ENCODE measurements at places on chromosomes 1 and 21.
A peak's percentile ranks its signal among the peaks of the same experiment; 100 is the strongest.

DNA sequence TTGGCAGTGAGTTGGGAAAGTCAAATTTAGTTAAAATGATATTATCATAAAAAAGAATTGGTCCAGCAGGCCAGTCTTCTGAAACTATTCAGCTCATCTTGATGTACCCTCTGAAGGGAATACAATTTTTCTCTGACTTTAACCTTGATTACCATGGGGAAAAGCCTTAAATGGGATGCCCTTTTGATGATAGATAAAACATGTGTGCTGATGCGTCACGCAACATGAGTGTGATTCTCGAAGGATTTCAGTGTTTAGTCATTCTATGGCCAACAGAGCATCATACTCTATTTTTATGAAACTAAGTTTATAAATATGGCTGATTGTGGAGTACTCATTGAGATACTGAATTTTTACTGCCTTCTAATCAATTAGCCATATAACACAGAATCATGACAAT, 171.5 kb downstream of the ZNF281 start:
- no peak for DNase-seq

DNA sequence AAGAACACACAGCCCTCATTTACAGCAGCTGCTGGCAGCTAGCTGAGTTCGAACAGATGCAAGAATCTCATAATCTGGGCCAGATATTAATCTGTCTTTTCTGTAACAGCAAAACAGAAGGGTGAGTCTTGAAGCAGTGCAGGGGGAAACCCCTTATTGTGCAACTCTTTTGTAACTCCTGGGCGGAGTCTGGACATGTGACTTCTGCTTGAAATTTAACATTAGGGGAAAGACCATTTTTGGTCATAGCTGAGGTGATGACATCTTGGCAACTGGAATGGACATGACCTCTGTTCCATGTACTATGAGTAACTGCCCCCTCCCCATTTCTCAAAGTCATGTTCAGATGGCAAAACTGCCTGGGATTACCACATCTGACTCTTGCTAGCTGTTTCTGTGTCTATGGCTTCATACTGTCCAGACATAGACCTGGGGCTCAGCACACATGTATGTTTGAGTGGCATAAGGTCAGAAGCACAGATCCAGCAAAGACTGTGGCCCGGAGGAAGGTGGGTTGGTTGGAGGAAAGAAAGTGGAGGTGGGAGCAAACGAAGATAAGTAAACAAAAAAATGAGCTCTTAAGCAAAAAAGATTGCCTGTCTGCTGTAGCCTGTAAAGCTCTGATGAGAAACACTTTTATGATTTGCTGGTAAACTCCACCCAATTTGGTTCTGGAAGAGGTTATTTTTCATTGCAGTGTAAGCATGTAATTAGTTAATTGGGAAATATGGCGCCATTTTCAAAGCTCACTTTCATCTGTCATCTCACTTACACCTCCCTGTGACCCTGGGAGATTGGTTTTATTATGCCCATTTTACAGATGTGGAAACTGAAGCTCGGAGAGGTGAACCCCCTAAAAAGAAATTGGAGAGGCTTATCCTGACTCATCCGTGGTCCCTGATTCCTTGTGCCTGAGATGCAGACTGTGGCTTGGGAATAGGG, 26.1 kb downstream of the ETS2 start:
- no peak for DNase-seq

DNA sequence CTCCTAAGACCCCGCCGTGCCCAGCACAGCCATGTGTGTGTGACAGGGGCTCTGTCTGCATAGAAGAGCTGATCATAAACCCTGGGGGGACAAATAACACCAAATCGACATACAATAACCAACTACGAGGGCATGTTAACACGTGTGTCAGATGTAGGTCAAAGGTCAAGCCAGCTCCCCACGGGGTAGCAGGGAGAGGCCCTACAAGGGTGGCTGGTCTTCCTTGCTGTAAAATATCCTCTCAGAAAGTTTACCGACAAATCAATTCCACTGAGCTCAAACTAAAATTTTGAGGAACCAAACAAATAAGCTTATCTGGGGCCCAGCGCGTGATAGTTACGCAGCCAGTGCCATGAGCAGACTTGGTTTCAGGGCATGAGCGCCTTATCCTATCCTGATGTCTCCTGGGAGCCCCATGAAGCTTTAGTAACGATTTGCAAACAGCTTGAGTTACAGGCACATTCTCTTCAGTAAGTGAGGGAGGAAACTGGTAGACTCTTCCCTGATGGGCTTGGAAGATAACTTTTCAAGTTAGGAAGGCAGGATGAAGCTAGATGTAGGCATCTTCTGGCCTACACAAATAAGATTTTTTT, 2.7 kb upstream of the TMPRSS3 start:
- no peak for DNase-seq

DNA sequence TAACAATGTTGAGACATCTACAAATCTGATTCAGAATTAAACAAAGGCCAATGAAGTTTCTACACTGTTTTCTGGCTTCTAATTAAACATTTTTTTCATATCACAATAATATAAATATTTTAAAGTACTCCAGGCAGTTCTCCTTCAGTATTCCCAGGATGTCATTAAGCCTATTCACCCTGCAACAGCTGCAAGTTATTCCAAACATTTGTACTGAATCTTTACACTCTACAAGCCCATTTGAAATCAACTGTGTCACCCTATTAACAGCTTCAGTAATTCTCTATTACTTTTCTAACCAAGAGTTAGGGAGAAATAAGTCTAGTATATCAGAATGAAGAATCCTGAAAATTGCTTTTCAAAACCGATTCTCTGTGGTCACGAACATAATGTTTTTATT, 124.6 kb downstream of the OLFML2B start:
- no peak for DNase-seq

DNA sequence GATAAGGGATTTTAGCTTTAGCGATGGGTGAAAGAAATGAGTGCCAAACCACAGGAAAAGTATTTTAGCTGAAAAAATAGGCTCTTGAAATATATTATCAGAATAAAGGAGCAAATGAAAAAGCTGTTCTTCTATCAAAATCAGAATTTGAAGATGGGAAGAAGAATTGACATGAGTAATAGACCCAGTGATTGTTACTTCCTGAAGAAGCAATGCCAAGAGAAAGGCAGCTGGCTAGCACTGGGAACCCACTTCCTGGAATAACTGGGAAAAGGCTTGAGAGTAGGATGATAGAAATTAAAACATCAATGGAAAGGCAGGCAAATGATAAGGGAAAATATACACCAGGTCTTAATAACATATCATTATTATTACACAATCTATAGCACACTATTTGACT, 29.9 kb upstream of the LYPLAL1 start:
- DNase-seq, result no peak

GRCh38 chr1:236524895-236525184, 1.1 kb downstream of the LGALS8 start:
- DNase-seq, result no peak

DNA sequence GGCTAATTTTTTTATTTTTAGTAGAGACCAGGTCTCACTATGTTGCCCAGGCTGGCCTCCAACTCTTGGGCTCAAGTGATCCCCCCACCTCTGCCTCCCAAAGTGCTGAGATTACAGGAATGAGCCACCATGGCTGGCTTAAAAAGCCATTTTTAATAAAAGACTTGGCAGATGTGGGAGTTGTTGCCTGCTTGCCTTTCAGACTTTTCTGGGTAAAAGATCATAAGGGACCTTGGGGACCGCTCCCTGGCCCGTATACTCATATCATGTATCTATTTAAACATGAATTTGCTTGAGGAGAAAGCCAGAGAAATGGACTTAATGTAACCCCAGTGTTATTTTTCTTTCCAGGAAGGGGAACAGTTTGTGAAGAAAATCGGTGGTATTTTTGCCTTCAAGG, 23.4 kb upstream of the PODN start:
- DNase-seq, result no peak

DNA sequence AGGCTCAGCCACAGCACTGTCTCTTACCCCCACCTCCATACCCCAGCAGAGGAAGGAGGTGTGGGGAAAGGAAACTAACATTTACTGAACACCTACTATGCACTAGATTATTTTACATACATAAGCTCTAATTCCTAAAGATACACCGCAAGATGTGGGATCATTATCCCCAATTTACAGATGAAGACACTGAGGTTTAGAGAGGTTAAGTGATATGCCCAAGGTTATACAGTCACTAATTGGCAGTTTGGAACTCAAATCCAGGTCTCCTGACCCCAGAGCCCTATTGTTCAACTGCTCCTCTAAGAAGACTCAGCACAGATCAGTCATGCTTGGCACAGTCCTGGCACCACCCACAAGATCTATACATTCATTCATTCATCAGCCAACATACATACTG, 3.7 kb upstream of the TENT5B start:
- no peak for DNase-seq

DNA sequence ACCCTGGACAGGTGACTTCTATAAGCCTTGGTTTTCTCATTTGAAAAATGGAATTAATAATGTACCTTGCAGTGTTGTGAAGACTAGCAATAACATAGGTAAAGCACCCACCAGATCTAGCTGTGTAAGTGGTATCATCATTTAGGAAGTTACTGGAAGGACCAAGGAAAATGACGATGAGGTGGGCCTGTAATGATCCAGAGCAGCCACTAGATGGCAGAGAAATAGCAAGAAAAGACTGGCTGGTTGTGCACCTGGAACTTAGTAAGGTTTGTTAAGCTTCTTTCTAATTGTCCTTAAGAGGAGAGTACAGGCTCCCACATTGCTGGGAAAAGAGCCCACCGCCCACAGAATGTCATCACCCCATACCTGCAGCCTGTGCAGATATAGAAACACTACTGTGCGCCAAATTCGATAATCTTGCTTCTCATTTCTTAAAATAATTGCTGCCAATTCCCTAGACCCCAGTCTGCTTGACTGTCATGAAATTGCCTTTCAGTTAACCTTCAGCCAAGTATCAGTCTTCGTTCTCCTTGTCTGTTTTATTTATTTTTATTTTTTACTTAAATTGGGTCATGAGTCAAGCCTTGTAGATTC, 37.2 kb downstream of the WNT4 start:
- DNase-seq, result no peak

DNA sequence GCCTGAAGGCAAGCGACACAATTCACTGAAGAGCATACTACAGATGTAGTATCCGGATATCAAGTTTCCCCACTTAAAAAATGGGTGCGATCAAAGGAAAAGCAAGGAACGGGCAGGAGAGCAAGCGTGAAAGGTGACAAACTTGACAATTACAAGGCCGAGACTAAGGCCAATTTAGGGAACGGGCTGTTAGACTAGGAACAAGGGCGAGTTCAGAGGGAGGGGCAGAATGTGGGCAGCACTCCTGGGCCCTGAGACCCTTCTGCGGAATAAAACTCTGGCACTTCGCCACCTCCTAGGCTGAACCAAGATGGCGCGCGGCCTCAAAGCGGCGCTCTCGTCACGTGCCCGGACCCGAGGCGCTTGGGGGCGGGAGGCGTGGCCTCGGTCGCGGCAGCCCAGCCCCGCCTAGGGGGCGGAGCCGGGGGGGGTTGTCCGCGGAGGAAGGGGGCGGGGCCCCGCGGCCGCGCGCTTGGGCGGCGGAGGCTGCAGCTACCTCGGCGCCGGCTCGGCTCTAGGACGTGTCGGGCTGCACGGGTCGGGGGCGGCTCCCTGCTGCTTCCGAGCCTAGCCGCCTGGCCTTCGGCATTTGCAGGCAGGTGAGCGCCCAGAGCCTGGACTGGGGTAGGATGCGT, at the start of gene PPFIA4:
Gene PPFIA4 (plus strand): TSS at position 461 of the 635 bp plus-strand sequence. CDS start 12,518 bp downstream, outside the sequence.
- peak; percentile 71 for DNase-seq

DNA sequence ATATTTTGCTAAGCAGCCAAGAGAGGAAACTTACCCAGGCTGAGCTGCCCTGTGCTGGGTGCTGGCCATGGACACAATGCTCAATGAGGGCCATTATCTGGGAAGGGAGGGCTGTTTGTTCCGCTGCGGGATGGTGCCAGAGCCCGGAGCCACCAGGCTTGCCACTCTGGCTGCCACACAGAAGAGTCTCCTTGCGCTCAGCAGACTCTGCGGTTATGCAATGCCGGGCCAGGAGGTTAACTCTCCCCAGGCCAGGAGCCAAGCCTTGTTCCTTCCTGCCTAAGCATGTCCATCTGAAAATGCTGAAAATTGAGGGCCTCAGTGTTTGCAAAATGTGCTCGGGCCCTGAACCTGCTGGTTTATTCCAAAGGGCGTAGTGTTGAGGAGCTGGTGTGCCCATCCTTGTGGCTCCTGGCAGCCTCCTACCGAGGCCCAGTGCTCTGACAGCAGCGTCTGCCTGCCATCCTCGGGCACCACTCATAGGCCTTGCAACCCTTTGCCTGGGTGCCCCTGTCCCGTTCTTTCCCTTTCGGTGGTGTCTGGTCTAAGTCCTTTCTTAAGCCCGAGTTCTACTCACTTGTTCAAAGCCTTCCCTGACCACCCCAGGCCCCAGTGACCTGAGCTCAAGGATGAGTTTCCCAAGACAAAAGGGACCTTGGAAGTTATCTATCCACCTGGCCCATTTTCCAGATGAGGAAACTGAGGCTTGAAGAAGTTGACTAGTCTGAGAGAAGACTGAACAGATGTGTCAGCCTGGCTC, 133.8 kb upstream of the EDN2 start:
- DNase-seq, result no peak

All from stimulated activated CD8-positive, alpha-beta memory T cell treated with anti-CD3 and anti-CD28 coated beads, Interleukin-4, amount 100 ng/mL, for 1 hour (primary cell).